ENCODE measurements at places on chromosomes 2 and 18.

DNA sequence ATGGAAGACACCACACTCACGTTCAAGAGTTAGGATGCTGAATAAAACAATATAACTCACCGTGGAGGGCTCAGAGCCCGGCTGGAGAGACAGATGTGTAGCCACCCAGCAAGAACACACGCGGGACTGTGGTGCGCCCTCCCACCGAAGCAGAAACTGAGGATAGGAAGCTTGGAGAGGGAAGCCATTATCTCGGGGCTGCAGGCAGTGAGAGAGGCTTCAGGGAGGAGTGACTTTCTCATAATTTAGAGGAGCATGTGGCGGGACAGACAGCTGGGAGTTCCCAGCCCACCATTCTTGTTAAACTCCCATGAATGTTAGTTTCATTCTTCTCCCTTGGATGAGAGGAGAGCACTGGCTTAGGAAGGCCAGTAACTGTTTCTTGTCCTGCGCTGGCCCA is 96.4 kb downstream of the MAPRE2 start:
- DNase-seq = no peak

DNA sequence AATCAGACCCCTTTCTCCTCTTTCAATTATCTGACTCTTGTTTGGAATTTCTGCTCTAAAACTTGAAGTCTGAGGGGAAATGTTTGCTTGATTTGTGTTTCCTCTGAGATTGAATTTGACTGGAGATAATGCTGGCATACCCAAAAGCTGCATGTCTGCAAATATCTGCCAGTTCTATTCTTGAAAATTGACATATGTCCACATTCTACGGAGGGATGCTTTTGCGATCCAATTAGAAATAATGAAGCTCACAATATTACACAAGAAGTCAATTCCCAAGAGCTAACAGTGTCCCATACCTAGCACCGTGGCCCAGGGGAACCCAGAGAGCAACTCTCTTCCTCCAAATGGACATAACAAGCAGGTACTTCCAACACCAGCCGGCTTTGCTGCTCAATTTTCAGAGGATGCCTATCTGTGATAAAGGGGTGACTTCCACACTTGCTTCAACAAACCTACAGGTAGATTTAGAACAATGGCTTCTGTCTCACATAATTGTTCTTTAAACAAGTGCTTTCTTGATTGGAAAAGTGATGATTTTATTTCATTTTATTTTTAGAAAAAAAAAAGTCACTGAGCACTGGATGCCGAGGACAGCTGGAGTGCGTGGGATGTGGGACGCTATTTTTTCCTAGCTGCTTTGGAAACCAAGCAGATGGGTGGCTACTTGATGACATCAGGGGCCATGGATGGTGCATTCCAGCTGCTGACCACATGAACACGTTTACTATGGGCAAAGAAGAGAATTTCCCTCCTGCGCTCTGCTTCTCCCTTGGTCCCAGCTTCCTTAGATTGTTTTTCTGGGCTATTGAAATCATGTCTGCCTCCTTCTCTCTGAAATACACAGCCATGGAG is 488.9 kb downstream of the RNF144A start:
- no peak for DNase-seq

- no peak for DNase-seq
Measured at GRCh38 chr18:49094136-49094535, 143.4 kb upstream of the SMAD7 start.

DNA sequence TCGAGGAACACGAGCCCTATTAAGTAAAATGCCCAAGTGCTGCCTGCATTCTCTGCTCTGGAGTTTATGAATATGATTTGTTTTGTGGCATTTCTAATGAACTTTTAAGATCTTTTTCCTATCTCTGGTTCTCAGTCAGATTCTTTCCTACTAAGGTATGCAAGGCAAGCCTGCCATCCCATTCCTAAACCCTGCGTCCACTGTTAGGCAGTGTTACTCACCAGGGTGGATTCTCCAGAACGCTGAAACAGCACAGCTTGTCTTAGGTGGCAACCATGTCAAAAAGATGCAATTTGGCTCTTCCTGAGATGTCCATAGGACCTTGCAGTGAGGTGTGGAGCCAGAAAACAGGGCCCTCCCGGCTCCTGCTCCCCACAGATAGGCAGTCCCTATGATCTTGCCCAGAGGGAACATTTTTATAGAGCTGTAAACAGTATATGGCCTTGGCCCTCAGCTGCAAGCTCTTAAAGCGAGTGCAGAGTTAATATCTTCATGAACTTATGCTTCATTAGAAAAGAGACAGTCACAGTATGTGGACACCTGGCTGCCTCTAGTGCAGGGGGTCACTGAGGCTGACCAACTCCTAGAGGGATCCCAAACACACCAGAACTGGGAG is 84.4 kb downstream of the TPGS2 start:
- no peak for DNase-seq

DNA sequence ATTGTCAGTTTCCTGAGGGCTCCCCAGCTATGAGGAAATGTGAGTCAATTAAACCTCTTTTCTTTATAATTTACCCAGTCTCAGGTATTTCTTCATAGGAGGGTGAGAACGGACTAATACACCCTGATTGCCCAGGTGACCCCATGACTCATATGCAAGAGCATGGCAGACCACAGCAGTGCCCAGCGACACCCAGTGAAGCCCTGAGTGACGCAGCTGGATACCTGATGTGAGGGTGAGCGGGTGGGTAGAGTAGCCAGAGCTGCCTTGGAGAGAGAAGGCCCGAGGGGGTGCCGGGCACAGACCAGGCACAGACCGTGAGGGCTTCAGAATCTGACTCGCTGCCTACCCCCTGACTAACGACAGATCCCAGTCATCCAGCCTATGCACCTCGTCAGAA is 15.4 kb downstream of the ALPG start:
- no peak for DNase-seq

GRCh38 chr18:69865776-69866175 is 81.9 kb downstream of the CD226 start:
- no peak for DNase-seq

- no peak for DNase-seq
Measured at GRCh38 chr2:211867845-211868451, 670.7 kb downstream of the ERBB4 start.

- peak; percentile 7 for DNase-seq
Measured at GRCh38 chr2:201984800-201985525, 48.7 kb upstream of the FZD7 start.

GRCh38 chr18:2480536-2480935 is 90.8 kb downstream of the METTL4 start:
- no peak for DNase-seq

GRCh38 chr2:5791371-5791770 is 99.2 kb downstream of the SOX11 start:
- DNase-seq = no peak

- no peak for DNase-seq
Measured at GRCh38 chr18:7370375-7370774, 139.5 kb downstream of the LRRC30 start.

- DNase-seq = no peak
Measured at GRCh38 chr2:30285758-30286157, 54.4 kb downstream of the LBH start.

DNA sequence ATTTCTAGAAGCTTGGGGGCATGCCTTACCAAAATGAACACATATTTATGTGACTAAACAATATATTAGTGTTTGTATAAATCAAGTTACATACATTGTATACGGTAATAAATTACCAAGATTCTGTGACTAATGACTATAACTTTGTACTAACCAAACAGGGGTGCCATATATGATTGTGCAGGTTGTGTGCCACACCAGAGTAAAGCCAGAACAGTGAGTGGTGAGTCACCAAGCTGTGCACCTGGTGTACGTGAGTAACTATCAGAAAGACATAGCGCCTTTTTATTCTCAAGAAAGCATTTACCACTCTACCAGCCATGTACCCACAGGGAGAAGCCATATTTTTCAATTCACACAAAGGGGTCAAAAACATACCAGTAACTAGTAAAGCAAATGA is 453.2 kb upstream of the PIK3C3 start:
- no peak for DNase-seq

DNA sequence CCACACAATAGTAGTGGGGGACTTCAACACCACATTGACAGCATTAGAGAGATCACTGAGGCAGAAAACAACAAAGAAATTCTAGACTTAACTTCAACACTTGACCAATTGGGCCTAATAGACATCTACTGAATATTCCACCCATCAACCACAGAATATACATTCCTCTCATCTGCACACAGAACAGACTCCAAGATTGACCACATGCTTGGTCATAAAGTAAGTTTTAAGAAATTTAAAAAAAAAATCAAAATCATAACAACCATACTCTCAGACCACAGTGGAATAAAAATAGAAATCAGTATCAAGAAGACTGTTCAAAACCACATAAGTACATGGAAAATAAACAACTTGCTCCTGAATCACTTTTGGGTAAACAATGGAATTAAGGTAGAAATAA is 9.0 kb upstream of the FLACC1 start:
- DNase-seq = no peak

GRCh38 chr2:240252191-240252871 is 111.9 kb upstream of the OTOS start:
- DNase-seq = no peak

GRCh38 chr2:64101141-64101591 is 43.1 kb downstream of the PELI1 start:
- no peak for DNase-seq

- DNase-seq = no peak
Measured at GRCh38 chr18:35939138-35939537, 33.3 kb upstream of the RMP24 start.

DNA sequence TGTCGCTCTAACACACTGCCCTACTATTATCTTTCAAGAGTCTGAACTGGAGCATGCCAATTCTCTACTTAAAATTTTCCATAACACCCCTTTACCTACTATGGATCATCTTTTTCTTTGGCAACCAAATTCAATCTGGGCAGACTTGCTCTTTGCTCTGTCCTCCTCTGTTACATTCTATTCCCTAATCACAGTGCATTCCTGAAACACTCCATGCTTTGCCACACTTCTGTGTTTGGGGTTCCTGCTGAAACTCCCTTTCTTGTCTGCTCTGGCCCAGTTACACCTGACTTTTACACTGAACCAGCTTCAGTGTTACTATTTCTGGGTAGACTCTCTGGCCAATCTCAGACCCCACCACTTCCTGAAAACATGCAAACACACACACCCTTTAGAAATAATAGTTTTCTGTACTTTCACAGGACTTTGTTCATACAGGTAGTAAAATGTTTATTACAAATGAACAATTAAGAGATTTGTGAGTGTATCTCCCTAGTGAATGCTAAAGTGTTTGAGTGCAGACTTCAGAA is 119.9 kb upstream of the DCC start:
- DNase-seq = no peak

- peak; percentile 6 for DNase-seq
Measured at GRCh38 chr2:176830362-176830761, 382.2 kb upstream of the HNRNPA3 start.

DNA sequence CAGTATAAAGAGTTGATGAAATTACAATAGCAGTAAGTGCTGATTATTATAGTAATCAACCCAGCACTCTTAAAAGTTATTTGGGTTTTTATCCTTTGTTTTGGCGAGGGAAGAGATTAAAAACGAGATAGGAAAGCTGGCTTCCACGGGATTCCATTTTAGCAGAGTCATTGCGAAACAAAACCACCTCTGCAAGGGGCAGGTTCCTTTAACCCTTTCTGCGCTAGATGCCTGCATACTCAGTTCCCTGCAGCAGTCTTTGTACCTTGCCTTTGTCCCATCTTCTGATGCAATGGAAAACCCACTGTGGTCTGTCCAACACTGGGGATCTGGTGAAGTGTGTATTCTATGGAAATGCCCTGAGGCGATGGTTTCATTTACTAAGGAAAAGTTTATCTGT is 2.7 kb downstream of the YPEL5 start:
- DNase-seq = peak; percentile 64

GRCh38 chr2:55428258-55428657 is 8.6 kb upstream of the CCDC88A start:
- DNase-seq = no peak

DNA sequence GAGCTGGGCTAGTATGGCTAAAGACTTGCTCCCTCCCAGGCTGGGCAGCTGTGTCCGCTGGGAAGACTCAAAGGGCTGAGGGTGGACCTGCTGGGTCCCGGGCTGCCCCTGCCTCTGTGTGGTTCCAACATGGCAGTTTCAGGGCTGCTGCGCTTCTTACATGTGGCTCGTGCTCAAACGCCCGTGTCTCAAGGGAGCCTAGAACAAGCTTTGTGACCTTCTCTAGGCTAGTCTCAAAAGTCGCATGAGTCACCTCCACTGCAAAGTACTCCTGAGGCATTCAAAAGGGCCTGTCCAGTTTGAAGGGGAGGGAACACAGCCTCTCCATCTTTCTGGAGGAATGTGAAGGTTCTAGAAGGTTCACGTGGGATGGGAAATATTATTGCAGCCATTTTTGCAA is 44.7 kb upstream of the RAB31 start:
- DNase-seq = no peak

DNA sequence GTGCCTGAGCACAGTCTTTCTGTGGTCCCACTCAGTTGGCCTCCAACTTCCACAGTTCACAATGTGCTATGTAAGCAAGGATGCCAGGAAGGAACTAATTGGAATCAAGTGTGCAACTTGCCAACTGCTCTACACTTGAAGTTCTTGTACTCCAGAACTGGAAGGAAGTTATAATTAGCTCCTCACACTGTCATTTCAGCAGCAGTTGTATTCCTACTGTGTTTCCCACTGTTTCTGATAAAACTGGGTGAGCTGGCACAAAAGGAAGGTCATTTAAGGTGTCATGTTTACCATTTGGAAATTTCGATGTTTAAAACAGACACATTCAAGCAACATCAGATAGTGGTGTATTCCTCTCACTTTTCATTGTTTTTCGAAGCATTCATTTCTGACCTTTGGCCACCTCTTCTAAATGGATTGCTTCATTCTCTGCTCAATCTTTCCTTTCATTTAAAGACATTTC is 84.2 kb downstream of the ANTXR1 start:
- DNase-seq = no peak

DNA sequence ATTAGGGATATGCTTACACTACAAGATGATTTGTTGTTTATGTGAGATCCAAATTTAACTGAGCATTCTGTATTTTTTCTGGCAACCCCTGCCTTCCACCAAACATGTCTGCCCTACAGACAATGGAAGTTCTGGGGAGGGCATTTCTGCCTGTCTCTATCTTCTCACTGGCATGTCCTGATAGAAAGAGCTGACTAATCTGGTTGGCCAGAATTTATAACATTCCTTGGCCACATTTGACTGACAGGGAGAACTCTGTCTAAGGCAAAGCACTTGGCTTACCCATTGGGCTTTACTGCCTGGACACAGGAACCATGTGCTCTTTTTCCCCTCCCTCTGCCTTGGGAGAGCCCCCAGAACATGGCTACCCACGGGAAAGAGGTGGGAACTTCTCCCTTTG is 70.6 kb upstream of the TMEM178A start:
- DNase-seq = no peak

DNA sequence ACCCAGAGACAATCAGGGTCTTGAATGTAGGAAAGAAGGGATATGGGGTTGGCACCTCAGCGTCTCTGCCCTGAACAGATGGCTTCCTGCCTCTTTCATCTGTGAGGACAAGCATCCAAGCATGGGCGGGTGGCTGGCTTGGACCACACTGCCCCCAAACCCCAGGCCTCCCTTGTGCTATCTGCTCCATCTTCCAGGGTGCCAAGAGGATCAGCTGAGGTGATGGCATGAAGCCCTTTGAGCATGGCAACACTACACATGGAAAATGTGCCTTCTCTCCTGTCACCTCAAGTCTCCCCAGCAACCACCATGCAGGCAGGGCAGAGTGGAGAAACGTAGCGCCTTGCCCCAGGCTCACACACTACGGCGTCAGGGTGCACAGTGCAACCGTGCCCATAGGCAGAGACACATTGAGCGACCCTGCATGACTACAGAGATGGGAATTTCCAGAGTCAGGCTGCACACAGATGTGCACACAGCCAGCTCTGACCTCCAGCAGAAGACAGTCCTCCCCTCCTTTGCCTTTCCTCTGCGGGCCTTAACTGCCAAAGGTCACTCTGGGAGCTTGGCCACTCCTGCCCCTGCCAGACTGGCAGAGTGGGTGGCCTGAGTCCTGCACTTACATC is 1.5 kb downstream of the KCNIP3 start:
- DNase-seq = no peak
